Nasal cavity respiratory epithelium epithelial cell of viscerocranial mucosa (primary cell): ENCODE measurements at places on chromosomes 16 and 17. TPM values are rescaled to one million over a fixed set of nuclear protein-coding genes. Genes with fewer than 3 reads are reported as not detected.

PSMB10 gene
- total RNA-seq: 16.1 and 16.8 TPM in 2 replicates

KRTAP9-8 gene
- not detected in 2 replicates for total RNA-seq

EFCAB5 gene
- under 0.01 and 0.14 TPM in 2 replicates for total RNA-seq

GRAP gene
- 0.14 TPM in 1 of 2 replicates, not detected in the other for total RNA-seq

CCL2 gene
- total RNA-seq: not detected in 2 replicates
